ENCODE measurements at places on chromosomes 1 and 21.

DNA sequence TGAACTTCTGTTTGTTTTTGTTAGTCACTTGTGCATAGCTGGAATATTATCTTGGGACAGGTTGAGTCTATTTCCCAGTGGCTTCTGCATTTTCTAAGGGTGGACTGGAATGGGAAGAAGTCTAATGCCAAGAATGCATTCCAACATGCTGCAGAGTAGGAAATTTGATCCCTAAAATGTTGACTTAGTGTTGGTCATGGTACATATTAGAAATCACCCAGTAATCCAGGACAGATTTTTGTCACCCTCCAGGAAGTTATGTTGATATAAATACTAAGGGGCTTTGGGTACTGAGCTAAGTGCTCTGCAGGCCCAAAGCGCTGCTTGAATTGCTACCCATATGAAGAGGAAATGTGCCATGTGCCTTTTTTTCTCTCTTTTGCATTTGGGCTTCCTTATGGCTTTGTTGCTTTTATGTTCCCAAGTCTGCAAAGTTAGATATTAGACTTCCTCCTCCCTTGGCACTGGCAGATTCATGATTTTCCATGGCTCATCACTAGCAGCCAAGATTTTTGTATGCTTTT lies 10.0 kb downstream of the ARID1A start:
- DNase-seq, result no peak

GRCh38 chr1:25729790-25730644 lies 70.0 kb upstream of the SELENON start:
- DNase-seq, result peak; percentile 51

DNA sequence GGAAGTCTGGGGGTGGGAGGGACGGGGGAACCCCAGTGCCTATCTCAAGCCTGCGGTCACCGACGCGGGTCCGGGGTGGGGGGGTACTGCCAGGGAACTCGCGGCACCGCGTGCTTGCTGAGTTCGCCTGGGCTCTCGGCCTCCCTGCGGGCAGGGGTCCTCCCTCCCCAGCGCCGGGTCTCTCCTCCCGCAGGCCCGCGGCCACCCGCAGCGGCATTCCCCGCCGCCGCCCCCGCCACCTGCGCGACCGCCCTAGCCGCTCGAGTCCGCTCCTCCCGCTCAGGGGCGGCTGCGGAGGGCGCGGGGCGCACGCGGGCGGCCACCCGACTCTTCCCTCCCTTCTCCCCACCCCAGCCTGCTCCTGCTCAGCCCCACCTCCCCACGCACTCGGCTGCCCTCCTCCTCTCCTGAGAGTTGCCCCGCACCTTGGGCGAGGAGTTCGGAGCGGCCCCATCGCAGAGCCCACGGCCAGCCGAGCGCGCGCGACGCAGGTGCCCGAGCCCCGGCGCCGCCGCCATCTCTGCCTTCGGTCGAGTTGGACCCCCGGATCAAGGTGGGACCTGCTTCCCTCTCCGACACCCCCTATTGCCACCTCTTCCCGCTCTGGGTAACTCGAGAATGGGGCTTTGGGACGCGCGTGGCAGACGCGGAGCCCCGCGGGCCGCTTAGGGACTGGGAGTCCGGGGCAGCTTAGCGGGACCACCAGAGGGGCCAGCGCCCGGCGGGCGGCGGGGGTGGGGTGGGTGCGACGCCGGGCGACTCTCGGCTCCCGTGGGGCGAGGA lies 105.0 kb downstream of the LEPR start:
- DNase-seq, result peak; percentile 43

DNA sequence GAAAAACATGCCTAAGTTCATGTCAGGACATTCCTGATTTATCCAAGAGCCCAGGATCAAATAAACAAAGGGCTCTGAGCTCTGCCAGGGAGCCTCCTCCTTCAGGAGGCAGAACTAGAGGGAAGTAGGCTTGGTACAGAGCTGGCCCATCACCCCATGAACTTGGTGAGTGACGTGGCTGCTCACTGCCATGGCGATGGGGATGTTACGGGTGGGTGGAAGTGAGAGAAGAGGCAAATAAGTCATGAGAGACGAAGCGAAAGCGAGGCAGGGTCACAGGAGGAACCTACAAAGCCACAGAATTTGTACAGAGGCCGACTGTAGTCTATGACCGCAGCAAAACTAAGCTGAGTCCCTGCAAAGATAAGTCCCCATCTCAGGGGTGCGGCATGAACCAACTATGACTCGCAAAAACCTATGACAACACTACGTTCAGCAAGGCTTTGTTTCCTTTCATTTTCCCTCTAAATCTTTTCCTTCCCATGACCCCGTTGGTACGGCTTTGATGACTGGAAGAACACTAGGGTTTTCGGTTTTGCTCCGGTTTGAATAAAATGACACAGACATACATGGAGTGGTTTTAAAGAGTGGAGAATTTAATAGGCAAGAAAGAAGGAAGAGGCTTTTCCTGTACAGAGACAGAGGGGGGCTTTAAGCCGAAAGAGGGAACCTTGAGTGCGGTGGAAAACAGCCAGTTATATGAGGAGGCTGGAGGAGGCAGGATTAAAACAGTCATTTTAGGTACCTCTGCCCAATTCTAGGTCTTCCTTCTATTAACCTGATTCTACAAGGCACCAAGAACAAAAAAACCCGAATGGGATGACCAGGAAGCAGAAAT lies 74.1 kb downstream of the CD46 start:
- DNase-seq, result no peak

- DNase-seq, result no peak
These were observed 69.5 kb downstream of the PEX14 start for GRCh38 chr1:10544239-10544638.

GRCh38 chr1:228321895-228322294 lies 84.7 kb downstream of the TRIM11 start:
- no peak for DNase-seq

- DNase-seq, result no peak
These were observed 34.6 kb upstream of the PDE4B start for GRCh38 chr1:65758128-65758527.

DNA sequence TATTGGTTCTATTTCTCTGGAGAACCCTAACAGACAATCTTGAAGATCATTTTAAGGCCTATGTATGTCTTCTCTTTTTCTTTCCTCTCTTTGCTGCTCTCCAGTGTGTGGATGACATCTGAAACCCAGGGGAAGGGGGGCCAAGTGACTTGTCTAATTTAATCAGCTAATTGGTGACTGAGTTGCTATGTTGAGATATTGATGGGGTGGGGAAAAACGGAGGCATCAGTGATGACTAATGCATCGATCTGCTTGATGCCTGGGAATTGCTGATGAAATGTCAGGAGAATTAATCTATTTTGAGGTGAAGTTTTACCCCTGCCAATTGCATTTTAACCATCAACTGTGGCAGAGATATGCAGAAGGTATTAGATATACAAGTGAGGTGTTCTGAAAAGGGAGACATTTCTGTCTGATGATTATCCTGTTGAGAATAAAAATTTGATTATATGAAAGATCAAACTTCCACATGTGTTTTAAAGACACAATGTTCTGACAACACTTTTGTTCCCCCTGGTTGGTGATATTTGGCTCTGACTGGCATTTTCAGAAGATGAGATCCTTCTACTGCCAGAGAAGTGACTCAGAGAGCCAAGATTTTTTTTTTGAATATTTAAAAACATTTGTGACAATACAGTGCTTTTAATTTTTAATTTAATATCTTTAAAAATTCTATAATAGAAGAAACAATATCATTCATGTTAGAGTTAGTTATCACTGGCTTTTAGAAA lies 18.7 kb upstream of the PTGFR start:
- DNase-seq, result no peak

DNA sequence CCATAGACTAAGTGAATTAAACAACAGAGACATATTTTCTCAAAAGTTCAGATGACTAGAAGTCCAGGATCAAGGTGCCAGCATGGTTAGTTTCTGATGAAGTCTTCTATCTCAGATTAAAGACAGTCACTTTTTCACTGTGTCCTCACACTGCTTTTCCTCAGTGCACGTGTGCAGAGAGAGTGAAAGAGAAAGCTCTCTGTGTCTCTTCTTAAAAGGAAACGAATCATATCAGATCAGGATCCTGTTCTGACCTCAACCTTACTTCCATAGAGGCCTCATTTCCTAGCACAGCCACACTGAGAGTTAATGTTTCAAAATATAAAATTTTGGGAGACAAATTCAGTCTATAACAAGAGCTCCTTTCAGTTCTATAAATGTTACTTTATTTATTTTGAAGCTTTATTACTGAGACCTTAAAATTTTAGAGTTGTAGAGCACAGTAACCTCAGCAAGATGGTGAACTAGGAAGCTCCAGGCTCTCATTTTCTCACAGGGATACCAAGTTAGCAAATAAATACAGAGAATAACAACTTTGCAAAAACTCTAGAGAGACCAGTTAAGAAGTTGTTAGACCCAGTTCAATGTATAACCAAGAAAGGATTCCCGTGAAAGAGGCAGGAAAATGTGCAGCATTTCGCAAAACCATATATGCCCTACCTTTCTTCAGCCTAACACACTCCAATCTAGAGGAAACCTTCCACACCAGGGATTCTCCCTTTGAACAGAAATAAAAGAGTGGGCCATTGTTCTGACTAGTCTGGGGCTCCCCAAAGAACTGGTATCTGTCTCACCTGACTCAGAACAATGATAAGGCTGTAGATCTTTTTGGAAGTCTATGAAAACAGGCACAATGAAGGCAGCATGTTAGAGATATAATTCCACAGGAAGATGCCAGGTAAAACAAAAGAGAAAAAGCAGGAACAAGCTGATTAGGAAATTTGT lies 372.2 kb downstream of the MRPL39 start:
- no peak for DNase-seq

DNA sequence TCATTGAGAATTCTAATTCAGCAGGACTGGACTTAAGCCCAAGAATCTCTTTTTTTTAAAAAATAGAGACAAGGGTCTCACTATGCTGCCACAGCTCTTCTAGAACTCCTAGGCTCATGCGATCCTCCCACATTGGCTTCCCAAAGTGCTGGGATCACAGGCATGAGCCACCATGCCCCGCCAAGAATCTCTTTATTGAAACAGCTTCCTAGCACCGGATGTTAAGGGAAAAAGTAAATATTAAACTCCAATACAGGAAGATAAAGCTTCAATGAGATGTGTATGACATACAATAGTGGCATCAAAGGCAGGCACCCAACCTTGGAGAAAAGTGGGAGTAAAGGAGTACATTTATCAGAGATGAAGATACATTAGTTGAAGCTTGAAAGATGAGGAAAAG lies 25.5 kb downstream of the PUM1 start:
- no peak for DNase-seq

GRCh38 chr1:39238476-39238875 lies 34.0 kb downstream of the MACF1 start:
- DNase-seq, result peak; percentile 47

- DNase-seq, result no peak
These were observed 60.9 kb downstream of the KIF21B start for GRCh38 chr1:200962631-200963030.

GRCh38 chr1:11789126-11790067 lies 16.4 kb downstream of the MTHFR start:
- no peak for DNase-seq

DNA sequence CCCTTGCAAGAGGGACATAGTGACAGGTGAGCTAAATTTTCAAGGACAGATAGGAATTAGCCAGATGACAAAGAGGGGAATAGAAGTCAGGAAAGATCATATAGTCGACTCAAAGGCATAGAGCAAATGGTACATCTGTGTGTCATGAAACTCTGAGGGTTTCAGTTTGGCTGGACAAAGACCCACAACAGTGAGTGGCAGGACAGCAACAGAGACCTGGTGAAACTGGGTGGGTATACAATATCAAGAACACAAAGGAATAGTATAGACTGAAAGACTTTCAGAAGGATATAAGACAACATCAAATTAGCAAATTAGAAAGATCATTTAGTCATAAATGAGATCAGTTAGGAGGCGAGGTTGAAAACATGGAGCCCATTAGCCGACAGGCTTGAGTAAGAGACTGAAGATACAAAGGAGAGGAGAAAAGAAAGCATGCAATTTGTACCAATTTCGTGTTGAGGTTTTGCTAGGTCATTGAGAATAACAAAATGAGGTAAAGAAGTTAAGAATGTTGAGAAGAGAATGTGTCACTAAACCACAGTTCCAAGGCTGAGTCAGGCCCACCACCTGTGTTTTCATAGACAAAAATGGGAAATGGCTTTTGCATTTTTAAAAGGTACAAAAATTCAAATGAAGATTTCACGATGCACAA lies 213.8 kb downstream of the HHIPL2 start:
- DNase-seq, result no peak

GRCh38 chr1:116340506-116341231 lies 32.4 kb upstream of the ATP1A1 start:
- DNase-seq, result no peak

GRCh38 chr1:52032785-52033131 lies 852 bp downstream of the KTI12 start:
- DNase-seq, result peak; percentile 32

DNA sequence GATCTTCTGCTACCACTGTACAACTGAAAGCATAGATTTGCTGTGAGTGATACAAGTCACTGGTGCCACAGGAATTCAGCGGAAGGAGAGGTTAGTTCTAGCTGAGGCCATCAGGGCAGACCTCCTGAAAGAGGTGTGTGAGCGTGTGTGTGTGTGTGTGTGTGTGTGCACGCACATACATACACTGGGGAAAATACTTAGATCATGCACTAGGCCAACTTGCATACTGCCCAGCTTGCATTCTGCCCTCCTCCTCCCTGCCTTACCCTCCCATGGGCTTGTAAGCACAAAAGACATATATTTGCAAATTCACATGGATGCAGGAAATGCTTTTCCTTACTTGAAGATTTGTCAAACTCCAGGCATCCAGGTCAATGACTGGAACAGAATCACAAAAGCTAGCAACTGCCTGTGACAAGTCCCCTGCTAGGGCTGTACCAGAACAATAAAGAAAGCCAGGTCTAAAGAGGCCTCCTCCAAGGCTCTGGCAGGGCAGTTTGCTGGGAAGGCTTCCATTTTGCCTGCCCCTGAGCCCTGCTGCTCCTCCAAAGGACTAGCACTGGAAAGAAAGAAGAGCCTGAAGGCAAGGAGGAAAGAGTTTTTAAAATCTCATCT lies 23.2 kb downstream of the PLEKHA6 start:
- no peak for DNase-seq

- no peak for DNase-seq
These were observed 110.7 kb downstream of the CRYAA start for GRCh38 chr21:43279578-43279894.

DNA sequence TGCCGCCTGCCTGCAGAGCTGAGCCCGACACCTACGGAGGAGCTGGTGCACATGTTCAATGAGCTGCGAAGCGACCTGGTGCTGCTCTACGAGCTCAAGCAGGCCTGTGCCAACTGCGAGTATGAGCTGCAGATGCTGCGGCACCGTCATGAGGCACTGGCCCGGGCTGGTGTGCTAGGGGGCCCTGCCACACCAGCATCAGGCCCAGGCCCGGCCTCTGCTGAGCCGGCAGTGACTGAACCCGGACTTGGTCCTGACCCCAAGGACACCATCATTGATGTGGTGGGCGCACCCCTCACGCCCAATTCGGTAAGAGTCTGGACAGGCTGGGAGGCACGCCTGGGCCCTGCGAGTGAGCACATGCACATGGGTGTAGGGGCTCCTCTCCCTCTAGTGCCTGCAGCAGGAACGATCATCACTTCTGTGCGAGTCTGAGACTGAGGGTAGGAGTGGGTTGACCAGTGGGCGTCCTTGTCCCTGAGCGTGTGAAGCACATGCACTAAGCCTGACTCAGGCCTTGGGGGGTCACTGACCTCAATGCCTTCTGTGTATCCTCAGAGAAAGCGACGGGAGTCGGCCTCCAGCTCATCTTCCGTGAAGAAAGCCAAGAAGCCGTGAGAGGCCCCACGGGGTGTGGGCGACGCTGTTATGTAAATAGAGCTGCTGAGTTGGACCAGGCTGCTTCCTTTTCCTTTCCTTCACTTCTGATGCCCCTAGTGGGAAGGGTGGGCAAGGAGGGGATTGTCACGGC lies 6.9 kb downstream of the DMAP1 start:
- no peak for DNase-seq

- DNase-seq, result peak; percentile 35
These were observed 474.5 kb downstream of the PTPRC start for GRCh38 chr1:199113265-199113869.
